SIG-M5 (cell line): ENCODE measurements at places on chromosomes 12 and 14.

DNA sequence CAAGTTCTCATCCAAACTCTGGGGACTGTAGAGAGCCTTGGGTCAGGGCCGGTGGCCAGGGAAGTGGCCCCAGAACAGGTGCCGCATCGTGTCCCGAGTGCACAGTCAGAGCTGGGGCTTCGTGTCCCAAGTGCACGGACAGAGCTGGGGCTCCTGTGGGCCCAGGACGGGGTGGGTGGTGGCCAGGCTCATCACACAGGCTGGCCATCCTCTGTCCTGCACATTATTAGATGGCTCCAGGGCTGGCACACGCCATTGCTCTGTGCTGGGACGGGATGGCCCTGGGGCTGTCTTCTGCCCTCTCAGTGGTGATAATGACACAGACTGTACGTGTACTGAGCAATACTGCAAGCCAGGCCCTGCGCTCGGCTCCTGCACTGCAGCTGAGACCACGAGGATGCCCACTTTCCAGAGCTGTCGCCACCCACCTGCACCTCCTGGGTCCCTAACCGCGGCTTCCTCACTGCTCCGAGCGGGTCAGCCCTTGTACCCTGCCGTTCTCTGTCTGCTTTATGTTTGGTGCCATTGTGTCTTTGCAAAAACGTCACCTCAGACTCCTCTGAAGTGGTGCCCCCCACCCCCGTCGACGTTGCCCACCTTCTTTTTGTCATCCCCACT, 1.9 kb downstream of the FBRSL1 start:
- no peak for DNase-seq

DNA sequence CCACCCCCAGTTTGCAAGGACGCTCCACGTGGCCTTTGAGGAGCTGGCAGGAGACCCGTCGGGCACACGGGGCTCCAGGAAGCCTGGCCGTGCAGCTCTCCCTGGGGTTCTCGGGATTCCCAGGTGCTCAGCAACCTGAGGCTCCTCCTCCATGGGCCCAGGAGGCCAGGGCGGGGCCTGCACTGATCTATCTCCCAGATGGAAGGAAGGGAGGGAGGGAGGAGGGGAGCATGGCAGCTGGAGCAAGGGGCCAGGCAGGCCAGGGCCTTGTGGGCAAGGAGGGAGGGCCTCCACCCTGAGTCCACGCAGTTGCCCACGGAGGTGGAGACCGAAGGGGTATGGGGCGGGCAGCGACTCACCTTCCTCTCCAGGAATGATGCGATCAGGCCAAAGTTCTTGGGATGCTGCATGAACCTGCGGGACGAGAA, 127.3 kb downstream of the RFLNA start:
- DNase-seq, result no peak

- DNase-seq, result no peak
These were observed 863.3 kb downstream of the BCL11B start for GRCh38 chr14:98408713-98409112.

- no peak for DNase-seq
These were observed 34.2 kb downstream of the PPM1H start for GRCh38 chr12:62900686-62901272.

DNA sequence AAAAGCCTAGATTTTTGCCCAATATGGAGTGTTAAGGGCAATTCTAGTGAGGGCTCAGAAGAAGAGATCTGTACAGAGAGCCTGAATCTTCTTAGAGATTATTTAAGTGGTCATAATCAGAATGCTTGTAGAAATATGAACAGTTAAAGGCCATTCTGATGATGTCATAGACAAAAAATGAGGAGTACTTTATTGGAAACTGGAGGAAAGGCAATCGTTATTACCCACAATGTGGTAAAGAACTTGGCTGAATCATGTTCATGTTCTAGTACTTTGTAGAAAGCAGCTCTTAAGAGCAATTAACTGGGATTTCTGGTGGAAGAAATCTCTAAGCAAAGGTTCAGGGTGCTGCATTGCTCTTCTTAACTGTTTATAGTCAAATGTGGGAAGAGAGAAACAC, 36.4 kb upstream of the SYT10 start:
- no peak for DNase-seq

DNA sequence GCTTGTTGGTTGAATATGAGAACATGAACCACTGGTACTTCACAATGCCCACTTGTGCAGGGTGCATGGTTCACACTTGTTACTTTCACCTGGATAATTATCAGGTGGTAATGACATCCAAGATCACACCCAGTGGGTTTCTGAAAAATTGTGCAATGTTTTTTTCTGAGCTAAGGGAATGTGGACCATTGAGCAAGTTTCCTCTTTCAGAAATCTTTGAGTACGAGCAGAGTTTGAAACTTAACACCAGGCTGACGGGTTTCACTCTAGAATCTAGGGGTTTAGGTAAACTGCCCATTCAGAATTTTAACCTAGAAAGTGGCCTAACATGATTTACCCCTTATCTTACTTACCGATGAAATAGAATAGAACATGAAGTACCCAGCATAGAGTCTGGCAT, 389.6 kb downstream of the PAWR start:
- no peak for DNase-seq

DNA sequence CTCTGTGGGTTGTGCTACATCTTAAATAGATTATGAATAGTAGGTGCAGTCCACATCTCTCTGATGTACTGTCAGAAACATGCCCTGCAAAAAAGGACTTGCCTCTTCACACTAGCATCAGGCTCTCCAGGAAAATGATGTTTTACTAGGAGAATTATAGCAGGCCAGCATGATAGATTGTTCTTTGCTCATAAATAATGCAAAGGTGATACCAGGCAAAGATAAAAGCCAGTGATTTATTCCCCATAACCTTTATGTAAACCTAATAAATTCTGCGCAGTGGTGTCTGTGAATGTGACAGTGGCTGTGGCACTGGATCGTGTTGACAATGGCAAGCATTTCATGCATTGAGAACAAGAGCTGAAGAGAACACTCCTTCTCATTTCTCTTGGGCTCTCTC, 646.5 kb upstream of the SEL1L start:
- no peak for DNase-seq

DNA sequence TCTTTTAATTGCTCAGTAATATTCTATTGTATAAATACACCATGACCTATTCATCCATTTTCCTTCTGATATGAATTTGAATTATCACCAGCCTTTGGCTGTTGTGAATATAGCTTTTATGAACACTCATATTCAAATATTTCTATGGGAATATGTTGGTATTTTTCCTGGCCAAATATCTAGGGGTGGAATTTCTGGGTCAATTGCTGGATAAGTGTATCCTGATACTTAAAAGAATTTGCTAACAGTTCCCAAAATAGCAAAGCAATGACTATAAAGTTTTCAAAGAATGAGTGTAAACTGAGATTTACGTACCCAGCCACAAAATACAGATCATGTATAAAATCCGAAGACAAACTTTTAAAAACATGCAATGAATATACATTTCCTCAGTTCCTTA, 148.7 kb upstream of the CLEC14A start:
- DNase-seq, result no peak

DNA sequence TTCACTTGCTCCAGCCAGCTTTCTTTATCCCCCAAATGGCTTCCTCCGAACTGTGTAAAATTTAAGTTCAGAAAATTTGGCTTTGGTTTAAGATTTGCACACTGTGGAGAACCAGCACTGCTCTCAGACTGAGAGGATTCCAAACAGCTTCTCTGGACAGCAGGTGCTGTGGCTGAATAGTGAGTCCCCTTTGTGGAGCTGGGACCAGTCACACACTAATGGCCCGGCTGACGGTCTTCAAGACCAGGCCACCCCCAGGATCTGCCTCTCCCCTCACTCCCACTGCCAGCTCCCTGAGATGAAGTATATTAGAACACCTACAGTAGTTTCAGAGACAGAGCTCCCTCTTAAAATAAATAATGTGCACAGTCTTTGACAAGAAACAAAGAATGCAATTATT, 267.3 kb downstream of the BCAT1 start:
- DNase-seq, result no peak

DNA sequence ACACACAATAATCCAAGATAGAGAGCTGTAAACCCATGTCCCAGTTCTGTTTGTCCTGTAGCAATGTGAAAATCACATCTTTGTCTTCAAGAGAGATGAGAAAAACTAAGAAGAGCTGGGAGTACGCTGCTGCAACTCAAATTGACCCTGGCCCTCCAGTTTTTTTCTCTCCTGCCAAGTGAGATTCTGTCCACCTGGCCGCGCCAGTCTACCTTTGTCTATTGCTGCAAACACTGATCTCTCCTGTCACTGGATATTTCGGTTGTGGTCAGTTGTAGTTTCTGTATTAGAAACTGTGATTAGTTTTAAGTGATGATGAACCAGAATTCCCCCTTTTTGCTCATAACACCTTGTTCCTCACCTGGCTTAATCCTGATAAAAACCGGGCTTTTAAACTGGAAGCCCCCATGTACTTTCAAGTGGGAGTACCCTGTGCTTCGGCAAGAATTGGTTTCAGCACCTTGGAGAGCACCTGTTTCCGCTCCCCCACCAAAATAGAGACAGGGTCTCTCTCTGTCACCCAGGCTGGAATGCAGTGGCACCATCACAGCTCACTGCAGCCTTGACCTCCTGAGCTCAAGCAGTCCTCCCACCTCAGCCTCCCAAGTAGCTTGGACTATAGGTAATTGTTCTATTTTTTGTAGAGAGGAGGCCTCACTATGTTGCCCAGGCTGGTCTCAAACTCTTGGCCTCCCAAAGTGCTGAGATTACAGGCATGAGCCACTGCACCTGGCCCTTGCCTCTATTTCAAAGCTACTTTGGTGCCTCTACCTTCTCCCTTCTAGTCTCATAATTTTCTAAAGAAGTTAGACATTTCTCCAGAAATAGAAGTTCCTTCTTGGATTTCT, 156.8 kb downstream of the PHETA1 start:
- no peak for DNase-seq

- no peak for DNase-seq
These were observed 14.7 kb downstream of the METTL3 start for GRCh38 chr14:21496453-21496852.

GRCh38 chr14:90042496-90043252, 19.1 kb upstream of the KCNK13 start:
- DNase-seq, result no peak

GRCh38 chr12:77575376-77575919, 255.2 kb upstream of the NAV3 start:
- DNase-seq, result no peak

DNA sequence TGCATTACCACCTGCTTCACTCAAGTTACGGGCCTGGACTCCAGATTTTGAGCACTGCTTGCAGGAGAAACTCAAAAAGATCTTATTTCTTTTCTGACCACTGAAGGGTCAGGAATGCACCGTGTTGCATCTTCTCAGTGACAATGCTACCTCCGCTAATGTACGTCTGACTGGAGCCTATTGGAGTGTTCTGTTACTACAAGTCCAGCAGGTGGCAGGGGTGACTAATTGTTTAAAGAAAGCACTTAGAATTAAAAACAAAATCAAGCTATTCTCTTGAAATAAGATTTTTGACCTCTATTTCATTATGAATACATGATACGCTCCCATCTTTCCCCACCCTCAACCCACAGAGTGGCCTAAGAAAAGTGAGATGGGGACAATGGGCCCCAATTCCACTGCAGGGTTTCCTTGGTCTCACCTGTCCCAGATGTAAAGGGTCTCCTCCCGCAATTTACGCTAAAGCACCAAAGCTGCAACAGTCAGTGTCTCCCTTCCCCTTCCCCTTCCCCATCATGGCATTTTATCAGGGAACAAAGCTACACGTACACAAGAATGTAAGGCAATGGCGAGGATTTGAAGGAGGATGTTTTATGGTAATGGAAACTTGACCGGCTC, 2.2 kb downstream of the TBPL2 start:
- no peak for DNase-seq

- DNase-seq, result no peak
These were observed 83.6 kb downstream of the WNK1 start for GRCh38 chr12:835754-836518.
